Adrenal gland (tissue), 19 donors: ENCODE measurements at places on chromosomes 4 and X. TPM values are rescaled to one million over a fixed set of nuclear protein-coding genes. Genes with fewer than 3 reads are reported as not detected.

Gene BMP3
- 0.07 TPM for total RNA-seq

Gene SLC6A14
- total RNA-seq, result not detected

Gene CENPVL2
- total RNA-seq, result not detected

Gene AVPR2
- total RNA-seq, result 0.78 TPM

Gene RPL34
- total RNA-seq, result 963 TPM

Gene MND1
- total RNA-seq, result 0.74 TPM

Gene DUSP21
- not detected for total RNA-seq

Gene PGRMC2
- 39.1 TPM for total RNA-seq

GRCh38 chrX:53028678-53029077, 19.9 kb upstream of the GPR173 start:
- DNase-seq, result no peak

- DNase-seq, result no peak
Observed at GRCh38 chr4:120948382-120948781, 25.9 kb upstream of the PRDM5 start.

DNA sequence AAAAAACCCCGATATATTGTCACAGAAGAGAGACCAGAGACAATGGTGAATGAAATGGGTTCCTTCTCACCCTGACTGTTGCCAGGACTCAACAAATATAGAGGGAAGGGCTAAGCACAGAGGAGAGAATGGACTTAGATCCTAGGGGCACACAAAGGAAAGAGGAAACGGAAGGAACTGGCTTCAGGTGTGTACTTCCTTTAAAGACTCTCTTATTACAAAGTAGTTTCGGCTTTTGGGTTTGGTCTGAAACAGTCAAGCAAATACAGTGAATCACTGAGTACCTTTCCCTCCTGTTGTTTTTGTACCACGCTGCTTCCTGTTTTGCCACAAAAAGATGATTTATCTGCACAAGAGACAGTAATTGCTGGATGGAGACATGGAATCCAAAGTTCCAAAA, 46.1 kb upstream of the S100G start:
- no peak for DNase-seq

GRCh38 chrX:38770152-38770551, 31.1 kb upstream of the MID1IP1 start:
- DNase-seq, result no peak

DNA sequence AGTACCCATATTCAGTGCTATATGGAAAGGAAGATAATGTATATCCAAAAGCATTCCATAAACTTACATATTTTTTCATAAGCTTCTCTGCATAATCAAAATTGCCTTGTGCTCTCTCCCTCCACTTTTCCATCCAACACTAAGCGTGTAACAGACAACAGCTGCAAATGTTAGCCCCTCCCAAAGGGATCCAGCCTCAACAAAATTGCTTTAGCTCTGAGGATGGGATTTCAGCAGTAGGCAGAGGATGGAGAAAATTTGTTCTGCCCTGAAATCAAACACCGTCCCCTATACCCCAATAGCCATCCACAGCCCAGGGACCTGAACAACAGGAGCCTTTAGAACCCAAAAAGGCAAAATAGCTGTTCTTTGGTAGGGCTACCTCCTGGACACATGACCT, 28.8 kb upstream of the FGF13 start:
- DNase-seq, result no peak

- DNase-seq, result no peak
Observed at GRCh38 chrX:97637289-97637688, 753.6 kb downstream of the RPA4 start.

- no peak for DNase-seq
Observed at GRCh38 chrX:21853578-21853977, 2.2 kb upstream of the YY2 start.

DNA sequence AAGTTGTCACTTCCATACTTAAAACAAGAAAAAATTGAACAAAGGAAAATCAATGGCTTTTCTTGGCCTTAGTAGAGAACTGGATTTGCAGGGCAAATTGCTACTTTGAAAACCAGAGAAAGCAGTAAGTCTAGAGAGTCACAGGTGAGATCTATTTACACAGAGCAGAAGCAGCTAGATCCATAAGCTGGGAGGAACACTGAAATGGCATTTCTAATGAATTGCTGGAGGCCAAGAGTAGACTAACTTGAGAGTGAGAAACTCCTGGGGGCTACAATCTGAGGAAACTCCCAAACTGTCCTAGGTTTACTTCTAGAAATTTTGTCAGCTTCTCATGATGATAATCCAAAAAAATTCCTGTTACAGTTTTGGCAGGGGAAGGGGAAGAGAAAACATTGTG, 133.3 kb downstream of the SPCS3 start:
- DNase-seq, result no peak

- DNase-seq, result no peak
Observed at GRCh38 chr4:76987685-76988084, 38.1 kb downstream of the SEPTIN11 start.

- DNase-seq, result no peak
Observed at GRCh38 chr4:147901916-147902315, 170.0 kb downstream of the ARHGAP10 start.

DNA sequence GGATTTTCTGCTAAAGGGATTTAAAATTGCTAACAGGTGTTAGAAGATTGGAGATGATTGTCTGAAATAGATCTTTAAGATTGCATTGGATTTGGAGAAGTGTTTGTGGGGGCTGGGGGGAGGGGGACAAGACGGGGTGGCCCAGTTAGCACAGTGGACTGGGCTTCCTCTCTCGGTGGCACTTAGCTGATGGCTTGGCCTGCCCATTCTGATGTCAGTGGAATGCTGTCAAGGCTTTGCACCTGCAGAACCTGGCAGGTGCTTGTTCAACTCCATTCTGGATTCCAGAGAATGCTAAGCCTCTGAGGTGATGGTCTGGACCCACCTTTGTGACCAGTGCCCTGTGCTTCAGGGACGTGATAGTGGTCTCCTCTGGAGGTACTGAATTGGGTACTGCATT, 43.7 kb downstream of the ADD1 start:
- no peak for DNase-seq

DNA sequence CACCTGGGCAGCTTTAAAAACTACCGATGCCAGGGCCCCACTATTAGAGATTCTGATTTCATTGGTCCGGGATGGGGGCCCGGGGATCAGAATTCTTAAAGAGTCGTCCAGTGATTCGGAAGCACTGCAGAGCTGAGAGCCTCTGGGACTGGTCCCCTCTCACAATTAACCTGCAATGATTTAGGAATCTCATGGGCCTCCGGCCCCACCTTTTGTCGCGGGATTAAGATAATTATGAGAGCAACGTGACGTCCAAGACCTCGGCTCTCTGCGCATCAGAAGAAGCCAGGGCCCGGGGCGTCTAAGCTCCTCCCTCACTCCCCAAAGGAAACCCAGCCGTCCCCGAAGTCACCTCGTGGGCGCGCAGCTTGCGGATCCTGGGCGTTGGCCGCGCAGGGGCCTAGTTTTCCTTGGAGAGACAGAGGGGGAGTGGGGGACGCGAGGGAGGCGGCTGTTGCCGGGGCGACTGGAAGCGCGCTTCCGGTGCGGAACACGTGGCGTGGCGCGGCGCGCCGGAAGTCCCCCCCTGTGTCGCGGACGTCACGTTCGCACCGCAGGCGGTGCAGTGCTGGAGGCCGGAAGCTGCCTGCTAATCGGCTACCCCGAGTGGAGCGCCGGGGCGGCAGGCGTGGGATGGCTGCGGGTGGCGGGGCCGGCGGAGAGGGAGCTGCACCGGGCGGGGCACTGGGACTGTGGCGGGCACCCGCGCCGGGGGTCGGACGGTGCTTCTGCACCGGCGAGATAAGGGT, at the start of gene GEMIN8:
GEMIN8 (minus strand) TSS at position 468 of the 749 bp plus-strand sequence. CDS start 8,414 bp downstream, outside the sequence.
- peak; percentile 92 for DNase-seq

DNA sequence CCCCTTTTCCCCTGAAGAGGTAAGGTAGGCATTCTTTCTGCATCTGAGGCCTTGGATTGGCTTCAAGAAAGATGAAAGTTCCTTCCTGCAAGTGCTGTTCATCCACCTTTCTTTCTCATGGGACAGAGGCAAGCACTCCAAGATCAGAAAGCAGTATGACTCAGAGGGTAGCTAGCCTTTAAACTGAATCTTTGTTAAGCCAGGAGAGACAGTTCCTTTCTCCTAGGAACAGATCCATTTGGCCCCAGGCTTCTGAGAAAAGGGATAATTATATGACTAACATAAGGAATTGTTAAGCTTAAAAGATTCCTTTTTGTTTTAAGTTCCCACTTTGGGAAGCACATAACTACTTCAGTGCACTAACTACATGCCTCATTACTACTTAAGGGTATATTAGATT, 192.0 kb downstream of the PPP3CA start:
- DNase-seq, result no peak

DNA sequence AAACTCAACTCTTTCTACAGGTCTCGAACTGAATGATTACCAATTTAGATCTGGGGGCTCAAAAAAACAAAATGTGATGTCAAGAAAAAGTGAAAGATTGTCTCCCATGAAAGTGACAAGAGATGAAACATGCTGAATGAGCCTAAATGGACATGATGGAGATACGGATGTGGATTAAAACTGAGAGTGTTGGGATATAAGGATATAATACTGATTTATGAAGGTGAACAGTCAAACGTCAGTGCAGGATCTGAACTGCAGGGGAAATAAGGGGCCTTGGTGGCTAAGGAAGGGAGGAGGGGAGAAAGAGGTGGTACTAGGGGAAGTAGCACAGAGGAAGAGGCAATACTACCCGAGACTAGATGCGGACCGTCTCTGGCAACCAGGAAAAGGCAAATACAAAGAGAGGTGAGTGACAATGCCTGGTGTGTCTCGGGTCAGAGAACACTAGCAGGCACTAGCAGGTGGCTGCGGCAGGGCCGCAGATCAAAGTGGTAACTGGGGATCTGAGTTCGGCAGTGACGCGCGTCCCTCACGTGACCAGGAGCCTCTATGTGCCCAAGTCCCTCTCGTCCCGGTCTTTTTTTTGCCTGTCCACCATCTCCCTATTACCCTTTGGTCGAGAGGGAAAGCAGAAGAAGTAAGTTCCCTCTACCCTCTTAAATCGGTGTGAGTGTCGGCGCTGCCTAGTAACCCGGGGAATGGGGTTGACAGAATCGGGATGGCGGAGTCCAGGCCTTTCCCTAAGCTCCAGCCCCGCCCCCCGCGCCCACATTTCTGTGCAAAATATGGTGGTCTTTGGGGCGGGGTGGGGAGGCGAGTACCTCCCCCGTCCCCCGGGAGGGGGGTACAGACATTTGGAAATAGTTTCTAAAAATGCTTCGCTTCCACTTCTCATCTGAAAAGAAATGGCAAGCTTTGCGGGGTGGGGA, at the start of gene TCEAL1:
TCEAL1 (plus strand) TSS at position 590 of the 932 bp plus-strand sequence. CDS start 942 bp downstream, outside the sequence.
- peak; percentile 80 for DNase-seq

DNA sequence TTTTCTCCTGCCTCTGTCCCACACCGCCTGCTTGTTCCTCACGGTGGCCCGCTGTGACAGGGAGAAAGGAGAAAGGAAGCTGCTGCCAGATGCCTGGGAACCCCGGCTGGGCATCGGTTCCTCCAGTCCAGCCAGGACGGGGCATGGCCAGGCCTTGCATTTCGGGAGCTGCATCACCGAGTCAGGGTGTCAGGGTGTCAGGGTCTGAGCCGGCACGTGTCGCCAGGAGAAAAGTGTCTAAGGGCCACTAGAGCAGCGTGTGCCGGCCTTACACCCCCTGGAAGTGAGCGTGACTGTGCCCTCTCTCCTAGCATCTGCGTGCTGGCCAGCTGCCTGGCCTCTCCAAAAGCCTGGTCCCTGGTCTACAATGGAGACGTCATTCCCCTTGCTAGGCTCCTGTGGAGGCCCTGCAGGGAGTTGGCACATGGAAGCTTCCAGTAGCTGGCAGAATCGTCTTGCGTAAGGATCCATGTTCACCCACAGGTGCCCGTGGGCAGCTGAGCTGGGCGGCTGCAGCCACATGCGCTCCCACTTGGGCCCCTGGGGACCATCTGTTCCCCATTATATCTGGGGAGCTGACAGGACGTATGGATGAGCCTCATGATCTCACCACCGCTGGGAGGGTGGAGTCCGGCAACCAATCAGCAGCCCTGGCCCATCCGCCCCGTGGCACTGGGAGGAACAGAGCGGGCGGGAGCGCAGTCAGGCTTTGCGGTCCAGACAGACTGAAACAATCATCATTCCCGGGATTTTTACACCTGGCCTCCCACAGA, 39.9 kb upstream of the HMX1 start:
- no peak for DNase-seq

GRCh38 chr4:113071274-113071673, 21.8 kb downstream of the ANK2 start:
- DNase-seq, result no peak

DNA sequence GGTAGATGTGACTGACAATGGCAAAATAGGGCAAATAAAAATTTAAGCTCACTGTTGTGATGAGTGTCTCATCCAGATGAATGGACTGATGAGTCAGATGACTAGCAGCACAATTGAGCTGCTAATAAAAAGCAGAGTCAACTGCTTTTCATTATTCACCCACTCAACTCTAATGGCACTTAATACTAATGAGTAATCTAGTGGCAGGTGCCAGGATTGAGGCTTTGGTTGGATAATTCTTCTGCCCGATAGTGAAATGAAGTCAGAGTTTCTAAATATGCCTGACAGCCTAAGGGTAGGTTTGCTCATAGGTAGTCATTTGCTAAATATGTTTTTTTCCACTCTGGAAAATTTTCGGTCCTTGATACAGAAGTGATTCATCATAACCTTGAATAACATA, 10.4 kb downstream of the OGT start:
- no peak for DNase-seq

DNA sequence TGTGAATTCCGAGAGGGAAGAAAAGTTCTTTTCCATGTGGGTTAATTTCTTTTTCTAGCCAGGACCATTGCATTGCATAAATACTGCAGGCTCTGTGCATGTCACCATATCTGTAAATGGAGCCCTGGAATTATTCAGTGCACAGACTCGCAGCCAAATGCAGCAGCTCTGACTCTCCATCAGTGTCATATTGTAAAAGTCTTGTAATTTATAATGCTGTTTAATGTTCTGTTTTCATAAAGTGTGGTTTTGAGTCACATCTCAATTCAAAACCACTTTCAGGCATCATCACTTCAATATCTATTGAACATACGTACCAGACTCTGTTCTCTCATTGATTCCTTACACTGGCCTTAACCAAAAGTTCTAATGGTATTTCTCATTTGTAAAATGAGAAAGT, 193.9 kb upstream of the RPL34 start:
- no peak for DNase-seq
